ENCODE measurements at places on chromosomes 2 and 18.

GRCh38 chr2:29520001-29520400 lies 401.4 kb downstream of the ALK start:
- DNase-seq, result peak; percentile 64

DNA sequence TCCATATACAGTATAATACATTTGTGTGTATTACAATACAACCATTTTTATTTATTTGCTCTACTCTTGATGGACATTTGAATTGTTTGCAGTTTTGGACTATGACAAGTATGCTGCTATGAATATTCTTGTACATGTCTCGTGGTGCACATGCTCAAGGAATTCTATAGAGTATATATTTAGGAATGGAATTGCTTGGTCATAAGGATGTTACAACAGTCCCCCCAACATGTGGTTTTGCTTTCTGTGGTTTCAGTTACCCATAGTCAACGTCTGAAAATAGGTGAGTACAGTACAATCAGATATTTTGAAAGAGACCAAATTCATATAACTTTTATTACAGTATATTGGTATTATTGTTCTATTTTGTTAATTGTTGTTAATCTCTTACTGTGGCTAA lies 24.1 kb upstream of the PLEKHM3 start:
- DNase-seq, result no peak

DNA sequence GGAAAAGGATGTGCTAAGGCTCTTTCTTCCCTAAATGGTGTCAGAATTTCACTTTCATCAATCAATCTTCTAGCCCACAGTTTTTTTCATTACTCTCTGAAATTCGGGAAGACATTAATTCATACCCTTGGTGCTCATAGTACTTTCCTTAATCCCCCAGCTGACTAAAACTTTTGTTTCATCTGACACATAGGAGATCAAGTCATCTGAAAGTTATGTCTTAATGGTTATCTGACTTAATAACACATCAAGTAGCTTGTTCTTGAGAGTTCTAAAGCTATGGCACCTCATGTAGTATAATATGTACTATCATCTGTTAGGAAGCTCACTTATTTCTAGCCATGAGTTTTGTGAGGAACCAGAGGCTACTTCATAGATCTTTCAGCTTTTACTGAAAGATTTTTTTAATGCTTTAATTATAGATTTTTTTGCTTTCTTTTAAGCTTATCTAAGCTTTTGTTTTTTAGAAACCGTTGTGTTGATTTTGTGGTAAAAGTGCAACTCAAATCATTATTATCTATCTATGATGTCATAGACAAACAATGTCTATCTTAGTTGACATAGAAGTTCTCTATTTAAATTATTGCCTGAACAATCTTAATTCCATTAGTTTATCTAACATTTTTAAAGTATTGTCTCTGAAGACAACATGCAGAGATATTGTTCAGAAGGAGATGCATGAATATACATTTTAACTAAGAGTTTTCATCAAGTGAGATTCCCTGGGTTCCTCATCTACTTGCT lies 93.6 kb upstream of the UBXN4 start:
- DNase-seq, result no peak

DNA sequence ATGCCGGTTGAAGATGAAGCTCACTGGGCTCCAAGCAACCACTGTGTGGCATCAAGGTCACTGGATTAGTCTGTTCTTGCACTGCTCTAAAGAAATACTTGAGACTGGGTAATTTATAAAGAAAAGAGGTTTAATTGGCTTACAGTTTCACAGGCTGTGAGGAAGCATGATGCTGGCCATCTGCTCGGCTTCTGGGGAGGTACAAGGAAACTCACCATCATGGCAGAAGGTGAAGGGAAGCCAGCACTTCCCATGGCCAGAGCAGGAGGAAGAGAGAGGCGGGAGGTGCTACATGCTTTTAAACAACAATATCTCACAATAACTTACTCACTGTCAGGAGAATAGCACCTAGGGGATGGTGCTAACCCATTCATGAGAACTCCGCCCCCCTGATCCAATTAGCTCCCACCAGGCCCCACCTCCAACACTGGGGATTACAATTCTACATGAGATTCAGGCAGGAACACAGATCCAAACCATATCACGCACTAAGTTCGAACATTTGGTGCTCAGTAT lies 109.7 kb upstream of the MGAT5 start:
- no peak for DNase-seq

- DNase-seq, result peak; percentile 36
Measured at GRCh38 chr18:55522011-55522410, 66.0 kb downstream of the TCF4 start.

GRCh38 chr2:108922141-108922915 lies 66.7 kb downstream of the EDAR start:
- peak; percentile 36 for DNase-seq

DNA sequence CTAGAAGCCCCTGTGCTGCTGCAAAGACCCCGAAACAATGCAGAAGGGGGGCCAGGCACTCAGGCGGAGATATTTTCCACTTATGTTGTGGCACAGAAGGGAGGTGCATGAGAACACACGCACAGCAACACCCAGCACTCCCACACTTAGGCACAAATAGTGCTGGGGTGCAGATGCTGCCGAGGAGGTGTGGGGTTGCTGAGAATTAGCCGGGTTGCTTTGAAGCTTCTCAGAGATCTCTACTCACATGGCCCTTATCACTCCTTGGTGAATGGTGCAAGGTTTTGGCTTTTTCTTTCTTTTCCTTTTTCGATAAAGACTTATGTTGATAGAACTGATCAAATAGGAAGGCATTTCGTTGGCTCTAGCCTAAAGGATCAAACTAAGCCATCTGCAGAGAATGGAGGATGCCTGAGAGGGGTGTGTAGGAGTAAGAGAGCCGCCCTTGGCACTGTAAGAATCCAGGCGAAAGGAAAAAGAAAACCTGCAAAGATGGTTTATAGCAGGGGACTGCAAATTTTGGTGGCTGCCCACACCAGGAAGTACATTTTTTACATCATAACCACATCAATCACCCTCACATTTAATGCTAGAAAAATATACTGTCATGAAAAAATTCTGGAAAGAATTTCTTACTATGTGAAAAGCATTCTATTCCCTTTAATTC lies 27.9 kb upstream of the FHL2 start:
- no peak for DNase-seq

DNA sequence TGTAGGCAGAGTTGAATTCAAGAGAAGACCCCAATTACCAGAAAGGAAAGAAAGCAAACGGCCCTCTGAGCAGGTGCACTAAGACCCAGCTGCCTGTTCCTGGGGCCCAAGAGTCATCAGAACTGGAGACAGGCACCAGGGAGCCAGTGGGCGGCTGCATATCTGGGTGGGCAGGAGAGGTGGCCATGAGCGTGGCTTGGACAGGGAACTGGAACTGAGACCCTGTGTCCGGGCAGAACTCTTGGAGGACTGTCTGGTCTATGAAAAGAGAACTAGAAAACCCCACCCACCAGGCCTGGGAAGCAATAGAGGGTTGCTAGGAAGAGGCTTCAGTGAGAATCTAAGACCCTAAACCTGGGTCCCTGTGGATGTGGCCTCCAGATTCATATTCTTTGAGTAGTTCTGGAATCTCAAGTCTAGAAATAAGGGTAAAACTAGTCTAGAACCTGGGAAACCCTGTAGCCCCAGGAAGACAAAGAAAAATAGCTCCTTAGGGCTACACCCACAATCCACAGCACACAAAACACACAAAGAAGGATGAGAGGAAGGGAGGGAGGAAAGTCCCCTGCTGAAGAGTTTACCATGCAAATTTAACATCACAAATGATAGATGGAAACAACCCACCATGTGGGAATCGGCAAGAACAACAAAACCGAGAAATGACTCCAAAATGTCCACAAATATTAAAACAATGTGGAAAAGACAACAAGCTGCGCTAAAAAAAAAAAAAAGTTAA lies 147.0 kb downstream of the HDAC4 start:
- DNase-seq, result no peak

DNA sequence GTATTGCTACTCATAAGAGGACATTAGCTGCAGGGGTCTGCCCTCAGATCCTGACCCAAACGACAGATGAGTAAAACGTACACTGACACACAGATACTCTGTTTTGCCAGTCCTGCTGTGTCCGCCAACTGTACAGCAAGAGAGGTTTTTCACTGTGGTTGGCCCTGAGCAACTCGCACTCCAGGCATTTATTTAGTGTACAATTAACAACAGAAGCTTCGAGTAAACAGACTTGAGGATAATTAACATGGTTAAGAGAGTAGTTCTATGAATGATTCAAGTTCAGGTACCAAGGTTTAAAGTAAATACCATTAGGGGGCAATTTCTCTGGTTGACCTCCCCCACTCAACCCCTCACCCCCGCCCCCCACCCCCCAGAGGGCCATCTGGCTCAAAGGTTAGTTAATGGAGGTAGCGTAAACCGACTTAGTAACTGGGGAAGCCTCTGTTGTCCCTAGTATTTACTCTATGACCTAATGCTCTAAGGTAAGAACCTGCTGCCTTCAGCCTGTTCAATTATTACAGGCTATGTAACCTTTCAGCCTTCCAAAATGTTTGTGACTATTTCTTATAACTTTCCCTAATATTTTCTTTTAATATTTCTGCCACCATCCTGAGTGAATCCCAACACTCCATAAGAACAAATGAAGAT lies 103.9 kb upstream of the XIRP2 start:
- no peak for DNase-seq

- DNase-seq, result peak; percentile 99
Measured at GRCh38 chr2:225091336-225091735, 49.1 kb upstream of the DOCK10 start.

- DNase-seq, result no peak
Measured at GRCh38 chr18:54607213-54608027, 16.4 kb downstream of the DYNAP start.

DNA sequence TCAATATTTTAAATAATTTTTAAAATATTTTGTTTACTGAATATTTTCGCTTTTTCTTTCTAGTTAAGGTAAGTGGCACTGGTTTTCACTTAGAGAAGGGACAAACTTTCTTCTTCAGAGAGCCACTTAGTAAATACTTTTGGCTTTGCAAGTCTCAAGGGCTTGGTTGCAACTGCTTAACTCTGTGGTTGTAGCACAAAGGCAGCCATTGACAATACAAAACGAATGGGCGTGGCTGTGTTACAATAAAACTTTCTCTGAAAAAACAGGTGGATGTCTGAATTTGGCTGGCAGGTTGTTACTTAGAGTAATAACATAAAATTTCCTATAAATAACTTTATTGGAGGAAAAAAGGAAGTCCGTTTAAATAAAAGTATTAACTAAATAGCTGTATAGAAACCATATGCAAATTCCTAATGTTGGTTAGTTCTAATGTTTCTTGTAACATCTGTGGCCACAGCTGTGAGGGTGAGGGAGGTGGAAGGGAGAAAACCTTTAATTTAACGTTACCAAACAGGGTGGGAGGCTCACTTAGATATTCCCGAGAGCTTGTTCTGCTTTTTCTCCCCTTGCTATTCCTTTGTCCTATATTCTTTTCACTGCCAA lies 62.4 kb upstream of the TNP1 start:
- DNase-seq, result no peak

GRCh38 chr18:45039376-45039775 lies 358.7 kb downstream of the SETBP1 start:
- no peak for DNase-seq

- peak; percentile 86 for DNase-seq
Measured at GRCh38 chr2:62199392-62200125, 3.6 kb downstream of the B3GNT2 start.

DNA sequence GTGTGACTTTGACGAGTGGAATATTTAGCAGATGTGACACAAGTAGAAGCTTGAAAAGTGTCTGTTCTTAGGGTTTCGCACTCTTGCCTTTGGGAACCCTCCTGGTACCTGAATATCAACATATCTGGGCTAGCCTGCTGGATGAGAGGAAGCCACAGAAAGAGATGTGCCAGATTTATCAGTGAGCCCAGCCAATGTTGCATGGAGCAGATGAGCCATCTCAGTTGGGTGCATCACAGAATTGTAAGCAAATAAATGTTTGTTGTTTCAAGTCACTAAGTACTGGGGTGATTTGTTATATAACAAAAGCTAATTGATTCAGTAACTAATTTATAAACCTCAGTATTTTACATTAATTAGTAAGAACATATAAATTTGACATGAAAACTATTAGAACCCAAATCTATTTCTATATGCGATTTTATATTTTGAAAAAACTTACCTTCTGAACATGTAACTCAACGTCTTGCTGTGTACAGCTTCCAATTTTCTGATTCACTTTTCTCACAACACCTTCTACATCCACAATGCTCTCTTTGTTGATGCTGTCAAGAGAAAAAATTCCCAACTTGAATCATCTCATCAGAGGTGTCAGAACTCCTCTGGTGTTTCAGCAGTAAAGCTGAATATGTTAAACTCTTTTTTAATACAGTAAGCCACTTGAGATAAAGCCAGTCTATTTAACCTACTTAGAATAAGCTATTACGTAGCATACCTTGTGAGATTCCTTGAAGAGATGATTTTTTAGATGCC lies 42.3 kb downstream of the DARS1 start:
- DNase-seq, result no peak

DNA sequence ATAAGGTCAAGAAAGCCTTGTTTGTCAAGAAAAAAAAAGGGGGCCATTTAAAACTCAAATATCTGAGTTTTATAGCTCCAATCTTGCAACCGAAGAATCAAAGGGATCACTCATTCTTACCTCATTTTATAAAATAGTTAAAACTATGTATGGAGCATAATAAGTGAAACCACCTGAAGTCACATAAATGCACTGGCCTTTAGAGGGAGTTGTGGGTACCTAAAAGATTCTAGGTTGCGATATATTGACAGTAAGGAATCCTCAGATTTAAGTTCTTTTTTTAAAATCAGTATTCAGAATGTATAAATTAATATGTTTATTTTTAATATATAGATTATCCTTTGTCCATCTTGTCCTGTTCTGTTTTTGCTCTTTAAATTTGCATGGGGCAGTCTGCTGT lies 3.4 kb downstream of the ARHGAP28 start:
- DNase-seq, result no peak

GRCh38 chr2:224869601-224870233 lies 153.6 kb upstream of the CCDC195 start:
- DNase-seq, result peak; percentile 96

- DNase-seq, result peak; percentile 66
Measured at GRCh38 chr2:10036095-10036884, 7.1 kb upstream of the KLF11 start.

- DNase-seq, result peak; percentile 15
Measured at GRCh38 chr2:169073963-169074751, 4.8 kb downstream of the DHRS9 start.

DNA sequence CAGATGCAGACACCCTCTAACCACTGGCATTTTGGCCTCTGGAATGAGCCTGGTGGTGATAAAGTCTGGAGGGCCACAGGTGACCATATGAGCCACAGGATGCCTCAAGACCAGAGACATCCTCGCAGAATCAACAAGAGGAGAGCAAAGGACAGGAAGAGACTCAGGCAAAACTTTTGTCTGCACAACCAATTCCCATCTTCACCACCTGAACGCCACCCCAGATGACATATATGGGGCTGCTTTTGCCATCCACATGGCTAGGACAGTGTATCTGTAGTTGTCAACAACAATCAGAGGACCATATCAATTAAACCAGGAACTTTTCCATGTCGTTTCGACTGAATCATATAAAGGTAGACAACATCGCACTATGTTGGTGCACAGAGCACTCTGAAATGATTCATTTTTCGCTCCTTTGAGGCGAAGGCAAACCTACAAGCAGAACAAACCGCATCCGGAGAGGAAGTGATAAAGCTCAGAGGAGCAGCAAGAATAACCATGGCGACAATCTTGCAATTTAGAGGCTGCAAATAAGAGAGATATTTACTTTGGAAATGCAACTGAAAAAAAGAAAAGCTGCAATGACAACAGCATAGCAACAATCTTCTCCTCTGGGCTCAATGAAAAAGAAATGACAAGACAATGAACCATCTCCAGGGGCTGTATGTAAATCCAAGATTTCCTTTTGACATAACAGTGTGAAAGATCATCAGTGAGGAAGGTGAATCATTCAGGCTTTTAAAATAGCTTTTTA lies 204.5 kb downstream of the ARL4C start:
- no peak for DNase-seq
